ENCODE measurements at places on chromosomes 5 and 9. TPM values are rescaled to one million over a fixed set of nuclear protein-coding genes. Genes with fewer than 3 reads are reported as not detected.

TRIM7 gene
- not detected for total RNA-seq

DNA sequence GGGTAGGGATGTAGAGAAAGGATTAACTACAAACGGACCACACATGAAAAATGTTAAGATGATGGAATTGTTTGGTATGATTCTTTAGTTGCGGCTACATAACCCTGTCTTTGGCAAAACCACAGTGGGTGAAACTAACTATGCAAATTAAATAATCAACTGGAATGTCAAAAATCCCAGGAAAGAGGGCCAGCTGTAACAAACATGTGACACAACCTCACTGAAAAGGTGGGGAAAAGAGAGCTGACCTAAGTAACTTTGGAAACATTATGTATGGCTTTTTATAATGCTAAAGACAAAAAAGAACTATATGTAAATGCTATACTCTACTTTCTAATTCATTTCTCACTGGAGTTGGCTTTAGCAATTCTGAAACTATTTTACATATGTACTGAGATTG is 252.0 kb downstream of the MRPS30 start:
- DNase-seq = no peak
- H3K4me3 ChIP-seq = no peak overlapping the region
- no peaks in the 10 kb centered on the region for H3K4me1 ChIP-seq
- H3K36me3 ChIP-seq = no peaks in the 10 kb centered on the region
- H3K27ac ChIP-seq = no peak overlapping the region

DNA sequence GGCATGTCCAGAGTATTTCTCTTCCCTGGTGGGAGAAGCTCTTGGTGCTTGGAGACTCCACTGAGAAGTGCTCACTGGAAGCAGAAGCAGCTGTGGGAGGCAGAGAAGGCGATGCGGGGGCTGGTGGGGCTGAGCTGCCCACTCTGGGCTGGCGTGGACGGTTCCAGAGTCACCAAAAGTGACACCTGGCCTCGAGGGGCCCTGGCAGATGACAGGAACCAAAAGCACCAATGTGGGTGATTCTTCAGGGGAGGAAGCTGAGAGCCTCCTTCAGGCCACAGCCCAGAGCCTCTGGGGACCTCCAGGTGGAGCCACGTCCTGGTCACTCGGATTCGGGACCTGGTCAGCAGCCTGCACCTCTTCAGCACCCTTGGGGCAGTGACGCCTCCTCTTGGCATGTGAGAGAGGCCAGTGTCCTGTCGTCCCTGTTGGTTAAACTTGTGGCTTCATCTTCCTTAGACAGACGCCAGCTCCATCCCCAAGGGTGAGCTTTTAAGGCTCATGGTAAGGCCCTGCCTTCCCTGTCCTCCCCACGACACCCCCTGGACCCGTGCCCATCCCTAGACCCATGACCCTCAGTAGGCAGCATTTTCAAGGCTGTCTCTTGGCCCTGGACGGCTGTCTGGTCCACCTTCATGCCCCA is 78.7 kb upstream of the IRX4 start:
- H3K4me3 ChIP-seq = no peak overlapping the region
- no peak overlapping the region for H3K27ac ChIP-seq
- H3K4me1 ChIP-seq = peaks cover 14% of the 10 kb centered on the region
- no peaks in the 10 kb centered on the region for H3K36me3 ChIP-seq

- H3K27me3 ChIP-seq = no peaks in the 10 kb centered on the region
- no peaks in the 10 kb centered on the region for H3K4me1 ChIP-seq
- no peak overlapping the region for H3K27ac ChIP-seq
These were observed 117.0 kb upstream of the GHR start for GRCh38 chr5:42306287-42306686.

AFAP1L1 gene
- total RNA-seq = 0.95 TPM

CTNND2 gene
- total RNA-seq = not detected

DNA sequence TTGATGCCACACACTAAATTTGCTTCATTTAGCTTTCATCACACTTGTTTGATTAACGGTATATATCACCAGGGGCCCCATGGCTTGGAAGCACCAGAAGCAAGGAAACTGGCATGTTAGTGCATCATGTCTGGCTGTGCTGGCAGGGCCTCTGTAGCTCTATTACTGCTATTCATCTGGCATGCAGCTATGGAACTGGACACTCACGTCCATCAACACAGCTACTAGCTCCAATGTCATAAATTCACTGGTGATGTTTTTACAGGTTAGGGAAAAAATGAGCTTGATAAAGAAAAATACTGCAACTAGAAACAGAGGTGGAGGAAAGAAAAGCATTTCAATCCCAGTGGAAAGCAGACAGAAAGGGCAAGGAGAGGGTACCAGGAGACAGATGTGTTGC is 343.2 kb downstream of the DEPDC1B start:
- no peaks in the 10 kb centered on the region for H3K27me3 ChIP-seq
- no peaks in the 10 kb centered on the region for H3K36me3 ChIP-seq
- no peaks in the 10 kb centered on the region for H3K4me1 ChIP-seq

- DNase-seq = no peak
- no peak overlapping the region for H3K27ac ChIP-seq
- no peaks in the 10 kb centered on the region for H3K27me3 ChIP-seq
- H3K4me3 ChIP-seq = no peak overlapping the region
These were observed 1219.3 kb upstream of the WWC1 start for GRCh38 chr5:167071981-167072610.

DNA sequence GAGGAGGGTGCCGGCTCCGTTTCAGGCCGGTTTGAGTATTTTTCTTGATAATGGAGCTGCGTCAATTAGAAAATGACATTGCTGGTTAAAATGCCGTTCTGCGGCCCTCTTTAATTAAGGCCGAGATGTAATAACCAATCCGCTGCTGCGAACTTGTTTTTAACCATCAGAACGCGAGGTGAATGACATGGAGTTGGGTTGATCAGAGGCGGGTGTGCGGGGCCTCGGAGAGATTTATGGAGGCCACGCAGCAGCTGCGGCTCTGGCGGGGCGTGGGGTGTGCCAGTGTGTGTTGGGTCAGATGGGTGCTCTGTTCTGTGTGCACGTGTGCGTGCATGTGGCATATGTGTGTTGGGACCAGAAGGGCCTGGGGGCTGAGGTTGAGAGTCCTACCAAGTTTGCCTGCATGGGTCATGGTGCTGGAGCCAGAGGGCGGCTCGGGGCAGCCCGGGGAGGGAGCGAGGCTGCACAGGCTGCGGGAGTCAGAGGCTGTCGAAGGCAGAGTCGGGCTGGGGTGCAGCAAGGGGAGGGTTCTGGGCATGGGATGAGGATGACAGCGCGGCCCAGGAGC is 25.4 kb downstream of the RXRA start:
- DNase-seq = no peak
- no peaks in the 10 kb centered on the region for H3K36me3 ChIP-seq
- no peaks in the 10 kb centered on the region for H3K4me1 ChIP-seq
- H3K27me3 ChIP-seq = no peaks in the 10 kb centered on the region
- no peak overlapping the region for H3K4me3 ChIP-seq

GRCh38 chr9:5575000-5575399 is 53.9 kb upstream of the RIC1 start:
- H3K36me3 ChIP-seq = no peaks in the 10 kb centered on the region
- no peak for DNase-seq
- H3K4me1 ChIP-seq = peaks cover 11% of the 10 kb centered on the region
- H3K4me3 ChIP-seq = no peak overlapping the region

CAVIN4 gene
- 0.48 TPM for total RNA-seq

SPATA31C1 gene
- not detected for total RNA-seq
